ENCODE measurements at places on chromosomes 16 and 17.

DNA sequence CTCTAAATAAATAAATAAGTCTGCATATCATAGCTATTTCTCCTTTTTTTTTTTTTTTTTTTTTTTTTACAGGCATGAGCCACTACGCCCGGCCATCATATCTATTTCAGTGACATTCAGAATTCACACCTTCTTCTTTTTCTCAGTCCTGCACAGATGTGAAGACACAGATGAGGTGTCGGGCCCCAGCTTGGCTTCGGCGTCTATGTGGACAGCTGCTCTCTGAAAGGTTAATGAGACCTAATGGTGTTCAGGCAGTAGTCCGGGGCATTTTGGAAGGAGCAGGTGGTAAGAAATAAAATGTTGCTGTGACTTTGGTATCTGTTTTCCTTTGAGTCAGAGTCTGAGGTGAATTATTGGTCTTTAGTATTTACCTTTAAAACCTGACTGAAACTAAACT, 23.6 kb downstream of the TANGO6 start:
- no peak for DNase-seq

DNA sequence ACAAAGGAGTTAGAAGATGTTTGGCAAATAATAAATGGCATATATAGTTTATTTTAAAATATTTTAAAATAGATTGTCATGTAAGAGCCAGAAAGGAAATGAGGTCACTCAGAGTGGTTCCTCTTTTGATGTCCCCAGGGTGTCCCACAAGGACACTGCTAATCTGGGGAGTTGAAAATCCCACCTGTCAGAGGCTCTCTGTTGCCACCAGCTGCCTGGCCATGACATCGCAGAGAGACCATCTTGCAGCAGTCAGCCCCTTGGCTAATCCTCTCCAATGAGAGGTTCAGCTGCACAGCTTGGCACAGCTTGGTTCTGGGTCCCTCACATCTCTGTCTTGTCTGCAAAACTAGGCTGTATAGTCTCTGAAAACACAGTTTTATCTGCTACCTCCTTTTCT, 11.0 kb upstream of the RBFOX1 start:
- no peak for DNase-seq

DNA sequence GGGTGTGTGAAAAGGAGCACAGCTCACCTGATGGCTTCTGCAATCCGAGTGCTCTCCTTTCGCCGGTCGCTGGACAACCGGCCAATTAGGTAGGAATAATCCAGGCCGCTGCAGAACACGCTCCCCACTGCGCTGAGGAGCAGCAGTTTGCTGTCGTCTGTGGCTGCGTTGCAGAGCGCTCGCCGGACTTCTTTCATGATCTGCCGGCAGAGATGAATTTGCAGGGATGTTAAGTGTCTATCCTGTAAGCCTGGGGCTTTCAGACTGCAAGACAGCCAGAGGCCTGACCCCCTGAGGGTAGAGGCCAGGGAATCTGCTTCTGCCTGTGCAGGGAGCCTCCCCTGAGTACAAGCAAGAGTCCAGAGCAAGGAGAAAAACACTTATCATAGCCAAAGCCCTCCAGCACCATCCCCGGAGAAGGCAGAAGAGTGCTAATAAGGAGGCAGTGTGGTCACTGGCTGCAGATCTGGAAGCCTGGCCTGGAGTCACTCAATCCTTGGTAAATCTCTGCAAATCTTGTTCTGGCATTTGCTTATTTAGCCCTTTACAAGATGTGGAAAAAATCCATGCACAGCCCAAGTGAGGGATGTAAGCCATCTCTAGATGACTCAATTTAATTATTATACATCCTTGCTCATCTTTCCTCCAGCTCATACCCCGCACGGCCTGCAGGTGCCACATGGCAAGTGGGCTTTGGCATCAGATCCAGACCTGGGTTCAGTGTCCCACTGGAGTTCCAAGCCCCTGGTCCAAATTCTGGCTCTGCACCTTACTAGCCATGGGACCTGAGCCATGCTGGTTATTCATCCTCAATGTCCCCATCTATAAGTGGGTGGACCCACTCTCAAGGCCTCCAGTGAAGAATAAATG, 80.2 kb downstream of the DYNLRB2 start:
- DNase-seq: no peak

DNA sequence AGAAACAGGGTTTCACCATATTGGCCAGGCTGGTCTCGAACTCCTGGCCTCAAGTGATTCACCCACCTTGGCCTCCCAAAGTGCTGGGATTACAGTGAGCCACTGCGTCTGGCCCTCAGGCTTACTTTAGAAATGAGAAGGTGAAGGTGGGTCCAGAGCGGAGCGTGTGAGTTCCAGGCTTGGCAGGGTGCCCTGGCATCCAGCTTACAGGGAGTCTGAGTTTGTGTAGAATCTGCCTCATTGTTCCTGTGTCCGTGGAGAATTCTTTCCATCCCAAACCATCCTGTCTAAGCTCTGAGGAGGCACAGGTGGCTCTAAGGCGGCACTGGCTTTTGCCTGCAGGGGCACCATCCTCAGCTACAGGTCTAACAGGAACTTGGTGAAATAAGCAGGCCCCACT, 50.6 kb downstream of the RAB11FIP3 start:
- DNase-seq: no peak

DNA sequence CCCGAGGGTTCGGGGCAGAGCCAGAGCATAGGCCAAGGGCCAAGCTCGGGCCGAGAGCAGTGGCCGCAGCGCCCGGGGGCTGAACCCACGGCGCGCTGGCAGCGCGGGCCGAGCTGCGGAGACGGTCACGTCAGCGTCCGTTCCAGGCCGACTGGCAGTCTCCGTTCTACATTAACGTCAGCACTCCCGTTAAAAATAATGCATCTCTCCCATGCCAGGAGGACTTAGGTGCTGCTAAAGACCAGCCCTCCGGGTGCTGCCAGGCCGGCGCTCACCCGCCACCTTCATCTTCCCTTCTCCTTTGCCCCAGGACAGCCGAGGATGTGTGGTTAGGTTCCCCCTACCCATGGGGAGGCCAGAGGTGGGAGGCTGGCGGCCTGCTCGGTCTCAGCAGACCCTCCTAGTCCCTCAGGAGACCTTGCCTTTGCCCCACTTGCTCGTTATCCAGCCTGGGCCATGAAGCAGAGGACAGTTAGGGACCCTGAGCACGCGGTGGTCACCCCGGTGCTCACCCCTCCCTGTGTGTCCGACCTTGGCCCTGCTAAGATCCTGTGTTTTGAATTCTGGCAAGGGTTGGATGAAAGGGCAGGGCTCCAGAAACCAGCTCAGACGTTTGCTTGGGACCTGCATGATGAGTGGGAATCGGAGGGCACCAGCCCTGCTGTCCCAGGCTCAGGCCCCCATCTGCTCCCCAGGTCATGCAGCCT, 572 bp downstream of the MPG start:
- DNase-seq: peak; percentile 41

- DNase-seq: peak; percentile 12
These were observed 8.5 kb downstream of the NAGPA start for GRCh38 chr16:5025171-5025632.

Measured in lung (tissue), 17 donors.